ENCODE measurements at places on chromosomes 1 and 21.
A peak's percentile ranks its signal among the peaks of the same experiment; 100 is the strongest.

GRCh38 chr1:203491664-203492063 is 2.3 kb upstream of the OPTC start:
- no peak for DNase-seq

DNA sequence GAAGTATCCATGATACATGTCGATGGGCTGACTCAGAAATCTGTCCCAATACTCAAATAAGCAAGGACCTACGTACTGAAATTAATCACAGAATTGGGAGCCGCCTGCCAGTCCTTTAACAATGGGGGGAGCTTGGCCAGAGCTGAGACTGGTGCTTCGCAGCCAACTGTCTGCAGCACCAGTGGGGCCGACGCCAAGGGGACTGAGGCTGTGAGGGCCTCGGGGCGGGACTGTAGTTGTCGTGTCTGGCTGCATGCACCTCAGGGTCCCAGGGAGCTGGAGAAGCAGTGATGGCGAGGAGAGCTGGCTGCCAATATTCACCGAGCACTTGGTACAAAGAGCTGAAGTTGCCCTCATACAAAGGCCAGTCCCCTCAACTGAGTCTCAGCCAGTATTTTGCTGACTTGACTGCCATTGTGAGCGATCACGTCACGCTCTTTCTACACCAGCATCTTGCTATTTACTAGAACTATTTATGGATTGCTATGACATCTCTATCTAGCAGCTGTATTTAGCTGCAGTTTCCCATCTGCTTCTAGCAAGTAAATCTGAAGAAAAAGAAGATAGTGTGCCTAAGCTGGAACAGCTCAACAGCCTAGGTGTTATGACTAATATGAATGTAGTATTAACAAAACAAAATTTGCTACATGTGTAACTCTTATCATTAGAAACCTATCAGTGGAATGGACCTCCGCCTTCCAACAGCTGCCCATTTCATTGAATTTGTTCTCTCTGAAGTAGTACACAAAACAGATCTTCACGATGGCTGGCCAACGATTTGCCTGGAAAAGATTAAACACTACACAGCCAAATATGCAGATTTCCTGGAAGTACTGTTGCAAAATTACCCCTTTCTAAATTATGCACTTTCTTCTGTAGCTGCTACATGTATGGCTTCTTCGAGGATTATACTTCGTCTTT is 29.1 kb downstream of the EVI5 start:
- no peak for DNase-seq

- no peak for DNase-seq
Observed at GRCh38 chr21:34116569-34116968, 43.2 kb downstream of the MRPS6 start.

- DNase-seq: no peak
Observed at GRCh38 chr1:109083923-109084322, 6.6 kb upstream of the TMEM167B start.

GRCh38 chr1:31857863-31858262 is 42.0 kb upstream of the SPOCD1 start:
- no peak for DNase-seq

GRCh38 chr1:15424146-15424667 is 14.0 kb upstream of the CTRC start:
- DNase-seq: no peak

GRCh38 chr1:94982398-94982797 is 55.5 kb upstream of the CNN3 start:
- no peak for DNase-seq

- DNase-seq: peak; percentile 42
Observed at GRCh38 chr1:100441651-100442050, 89.3 kb downstream of the CDC14A start.

- peak; percentile 47 for DNase-seq
Observed at GRCh38 chr1:61157468-61157987, 75.2 kb downstream of the NFIA start.

DNA sequence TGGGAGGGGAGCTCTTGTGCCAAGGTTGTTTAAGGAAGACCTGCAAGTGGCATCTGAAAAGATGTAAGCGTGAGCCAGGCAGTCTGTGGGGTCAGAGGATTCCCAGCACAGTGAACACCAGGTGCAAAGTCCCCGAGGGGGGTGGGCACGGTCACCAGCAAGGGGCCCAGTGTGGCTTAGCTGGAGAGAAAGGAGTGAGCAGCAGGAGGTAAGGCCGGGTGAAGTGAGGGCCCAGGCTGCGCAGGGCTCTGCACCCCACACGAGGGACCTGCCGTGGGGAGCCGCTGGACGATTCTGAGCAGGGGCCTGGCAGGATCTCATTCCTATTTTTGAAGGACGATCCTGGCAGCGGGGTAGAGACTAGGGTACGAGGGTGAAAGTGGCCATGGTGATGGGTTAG is 4.1 kb downstream of the DDOST start:
- DNase-seq: no peak

GRCh38 chr1:35555212-35555584 is 2.0 kb downstream of the KIAA0319L start:
- DNase-seq: no peak

DNA sequence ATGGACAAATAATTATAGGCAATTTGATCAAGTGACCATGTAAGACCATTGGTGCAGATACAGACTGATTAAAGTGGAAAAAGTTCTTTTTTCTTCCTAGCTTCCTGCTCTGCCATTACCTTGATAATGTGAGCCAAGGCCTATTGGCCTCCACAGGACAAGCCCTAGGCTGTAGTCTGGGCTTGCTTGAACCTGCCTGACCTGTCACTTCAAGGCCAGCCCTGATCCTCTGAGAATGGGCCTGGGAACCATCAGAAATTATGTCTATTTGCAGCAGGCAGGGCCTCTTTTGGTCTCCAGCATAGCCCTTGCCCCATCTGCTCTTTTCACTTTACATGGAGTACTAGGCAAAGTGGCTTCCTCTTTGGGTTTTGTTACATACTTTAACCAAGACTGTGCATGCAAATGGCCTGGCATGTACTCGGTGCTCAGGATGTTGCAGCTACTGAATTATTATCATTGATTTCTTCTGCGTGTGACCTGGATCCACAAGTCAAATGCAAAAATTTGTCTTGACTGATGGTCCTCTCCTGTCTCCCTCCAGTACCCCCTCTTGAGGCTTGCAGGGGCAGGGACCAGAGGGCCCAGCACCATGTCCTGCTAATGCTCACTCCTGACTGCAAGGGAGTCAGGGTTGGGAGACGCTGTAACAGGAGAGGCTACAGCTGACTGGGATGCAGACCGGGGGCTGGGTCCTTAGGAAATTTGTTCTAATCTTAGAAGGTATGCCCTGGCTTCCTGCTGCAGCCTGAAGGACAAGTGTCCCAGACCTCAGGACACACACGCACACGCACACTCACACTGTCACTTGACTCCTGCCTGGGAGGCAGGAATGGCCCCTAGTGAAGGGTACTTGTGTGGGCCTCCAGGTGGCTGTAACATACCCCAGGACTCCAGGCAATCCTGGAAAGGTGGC is 39.4 kb downstream of the RCSD1 start:
- DNase-seq: no peak

- DNase-seq: no peak
Observed at GRCh38 chr1:154574716-154575115, 7.1 kb downstream of the CHRNB2 start.

DNA sequence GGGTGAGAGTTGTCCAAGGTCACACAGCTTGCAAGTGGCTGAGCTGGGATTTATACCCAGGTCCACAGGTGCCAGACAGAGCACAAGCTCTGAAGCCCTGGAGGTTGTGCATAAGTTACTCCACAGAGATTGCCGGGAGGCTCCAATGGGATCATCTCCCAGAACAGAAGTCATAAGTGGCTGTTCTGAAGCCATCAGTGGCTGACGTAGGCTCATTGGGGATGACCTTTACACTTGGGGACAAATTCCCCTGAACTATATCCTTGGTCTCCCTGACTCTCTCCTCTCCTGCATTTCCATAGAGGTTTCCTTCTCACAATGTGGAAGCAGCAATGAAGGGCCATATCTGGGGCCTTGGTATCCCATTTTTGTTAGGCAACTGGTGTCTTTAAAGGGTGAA is 37.0 kb upstream of the IFNLR1 start:
- DNase-seq: no peak

DNA sequence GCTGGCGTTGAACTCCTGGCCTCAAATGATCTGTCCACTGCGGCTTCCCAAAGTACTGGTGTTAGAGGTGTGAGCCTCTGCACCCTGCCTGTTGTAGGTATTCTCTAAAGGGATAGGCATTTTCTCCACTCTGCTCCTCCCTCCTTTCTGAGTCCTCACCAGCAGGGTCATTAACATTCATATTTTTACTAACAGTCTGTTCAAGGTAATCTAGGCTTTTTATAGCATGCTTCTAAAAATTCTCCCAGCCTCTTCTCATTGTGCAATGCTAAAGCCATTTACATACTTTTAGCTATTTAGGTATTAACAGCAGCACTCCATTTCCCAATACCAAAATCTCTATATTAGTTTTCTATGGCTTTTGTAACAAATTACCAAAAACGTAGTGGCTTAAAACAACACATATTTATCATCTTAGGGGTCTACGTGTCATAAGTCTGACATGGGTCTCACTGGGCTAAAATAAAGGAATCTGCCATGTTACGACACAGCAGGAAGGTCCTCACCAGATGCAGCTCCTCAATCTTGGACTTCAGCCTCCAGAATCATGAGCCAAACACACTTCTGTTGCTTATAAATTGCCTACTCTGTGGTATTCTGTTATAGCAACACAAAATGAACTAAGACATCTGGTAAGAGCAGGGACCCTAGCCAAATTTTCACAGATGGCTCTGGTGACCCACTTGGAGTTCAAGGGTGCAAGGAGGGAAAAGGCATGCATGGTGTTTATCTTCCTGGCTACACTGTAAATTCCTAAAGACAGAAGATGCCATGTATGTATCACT is 2.9 kb upstream of the SLC2A7 start:
- DNase-seq: no peak

GRCh38 chr1:15833842-15834405 is 13.6 kb upstream of the SPEN start:
- no peak for DNase-seq

DNA sequence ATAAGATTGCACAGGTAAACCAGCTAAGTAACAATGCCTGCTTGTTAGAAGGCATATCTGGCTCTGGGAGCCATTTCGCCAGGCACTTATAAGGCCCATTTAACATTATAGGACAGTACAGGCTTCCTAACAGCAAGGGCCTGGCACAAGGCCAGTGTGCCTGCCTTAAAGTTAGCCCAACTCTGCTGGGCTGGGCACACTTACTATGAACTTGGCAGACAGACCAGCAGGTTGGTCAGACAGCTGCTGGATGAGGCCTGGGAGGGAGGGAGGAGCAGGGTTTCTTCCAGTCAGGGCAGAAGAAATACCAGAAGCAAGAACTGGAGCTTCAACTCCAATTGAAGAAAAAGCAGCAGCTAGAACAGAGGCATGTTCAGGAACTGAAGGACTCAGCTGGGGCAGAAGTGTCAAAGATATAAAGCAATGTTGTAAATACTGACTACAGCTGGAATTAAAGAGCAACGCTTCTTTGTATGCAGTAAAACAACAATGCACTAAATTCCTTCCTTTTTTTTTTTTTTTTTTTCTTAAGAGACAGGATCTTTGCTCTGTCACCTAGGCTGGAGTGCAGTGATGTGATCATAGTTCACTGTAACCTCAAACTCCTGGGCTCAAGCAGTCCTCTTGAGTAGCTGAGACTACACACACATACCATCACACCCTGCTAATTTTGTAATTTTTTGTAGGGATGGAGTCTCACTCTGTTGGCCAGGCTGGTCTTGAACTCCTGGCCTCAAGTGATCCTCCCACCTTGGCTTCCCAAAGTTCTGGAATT is 4.9 kb downstream of the CACHD1 start:
- DNase-seq: no peak

DNA sequence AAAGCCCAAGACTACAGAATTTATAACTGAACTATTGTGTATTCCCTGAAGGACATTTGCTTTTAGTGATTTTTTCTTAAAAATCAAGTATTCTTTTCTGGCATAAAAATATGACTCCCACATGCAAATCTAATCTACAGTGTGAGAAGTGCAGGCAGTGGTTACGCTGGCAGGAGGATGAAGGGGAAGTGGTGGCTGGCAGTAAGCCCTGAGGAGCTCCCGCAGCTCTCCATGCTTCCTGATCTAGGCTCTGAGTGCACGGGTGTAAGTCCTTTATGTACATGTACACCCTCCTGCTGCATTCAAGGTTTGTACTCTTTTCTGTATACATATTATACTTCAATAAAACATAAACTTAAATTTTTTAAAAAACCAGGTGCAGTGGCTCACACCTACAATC is 67.5 kb upstream of the PRDX6 start:
- no peak for DNase-seq

GRCh38 chr1:85322655-85323054 is 46.2 kb upstream of the BCL10 start:
- no peak for DNase-seq

GRCh38 chr1:16153999-16154673 is 1.7 kb downstream of the EPHA2 start:
- DNase-seq: no peak

- no peak for DNase-seq
Observed at GRCh38 chr1:171802207-171802606, 20.7 kb downstream of the METTL13 start.

- peak; percentile 92 for DNase-seq
Observed at GRCh38 chr1:89804642-89805237, 16.1 kb upstream of the LRRC8D start.

DNA sequence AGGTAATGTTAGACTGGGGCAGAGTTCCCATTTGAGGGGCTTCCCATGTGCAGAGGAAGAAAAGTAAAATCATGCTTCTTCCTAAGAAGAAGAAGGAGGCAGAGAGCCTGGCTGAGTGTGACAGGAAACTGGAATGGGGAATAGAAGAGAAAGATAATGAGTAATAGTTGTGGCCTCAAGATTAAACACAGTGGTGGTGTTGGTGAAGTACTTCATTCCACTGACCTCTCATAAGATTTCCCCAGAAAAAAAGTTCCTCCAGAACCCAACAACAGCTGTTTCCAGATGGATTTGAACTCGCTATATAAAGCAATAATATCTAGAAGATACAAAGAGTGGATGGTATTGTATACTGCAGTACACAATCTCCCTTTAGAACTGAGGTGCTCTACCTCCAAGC is 13.0 kb downstream of the RGS1 start:
- no peak for DNase-seq

DNA sequence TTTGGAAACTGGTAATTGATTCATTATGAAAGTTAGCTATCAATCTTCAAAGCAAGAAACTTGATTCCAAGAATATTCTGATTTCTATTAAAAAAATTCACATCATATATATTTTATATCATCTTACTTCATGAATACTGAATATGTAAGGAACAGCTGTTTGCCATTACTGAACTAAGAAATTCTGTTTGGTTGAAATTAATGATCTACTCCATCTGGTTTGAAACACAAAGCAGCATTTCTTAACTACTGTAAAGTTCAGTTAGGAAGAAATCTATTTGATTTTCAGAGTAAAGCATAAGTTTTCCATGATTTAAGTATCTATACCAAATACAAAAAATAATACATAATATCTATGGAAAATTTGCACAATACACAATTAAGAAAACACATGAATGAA is 66.0 kb upstream of the SCYL3 start:
- DNase-seq: no peak

DNA sequence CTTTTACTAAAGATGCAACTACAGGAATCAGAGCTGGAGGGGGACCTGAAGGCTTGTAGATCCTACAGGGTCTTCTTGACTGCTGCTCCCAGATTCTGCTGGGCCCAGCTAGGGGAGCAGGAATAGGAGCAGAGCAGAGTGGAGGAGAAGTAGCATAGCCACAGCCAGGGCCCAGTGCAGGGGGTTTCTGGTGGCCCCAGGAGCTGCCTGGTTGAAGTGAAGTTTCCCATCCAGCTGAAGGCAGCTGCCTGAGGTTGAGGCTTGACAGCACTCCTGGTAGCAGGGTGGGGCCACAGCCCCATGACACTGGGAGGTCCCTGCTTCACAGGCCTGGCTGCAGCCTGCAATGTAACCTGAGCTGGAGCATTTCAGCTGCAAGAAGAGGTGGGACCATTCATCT is 2.0 kb upstream of the INPP5B start:
- no peak for DNase-seq

Measured in activated CD4-positive, alpha-beta T cell treated with anti-CD3 and anti-CD28 coated beads, Interleukin-2, Interleukin-6, amounts not matched to agents 100 ng/mL and 50 ng/mL, durations not matched to agents 16 hours and 8 hours (primary cell).